ENCODE measurements at places on chromosomes 5 and 9.
A peak's percentile ranks its signal among the peaks of the same experiment; 100 is the strongest.

DNA sequence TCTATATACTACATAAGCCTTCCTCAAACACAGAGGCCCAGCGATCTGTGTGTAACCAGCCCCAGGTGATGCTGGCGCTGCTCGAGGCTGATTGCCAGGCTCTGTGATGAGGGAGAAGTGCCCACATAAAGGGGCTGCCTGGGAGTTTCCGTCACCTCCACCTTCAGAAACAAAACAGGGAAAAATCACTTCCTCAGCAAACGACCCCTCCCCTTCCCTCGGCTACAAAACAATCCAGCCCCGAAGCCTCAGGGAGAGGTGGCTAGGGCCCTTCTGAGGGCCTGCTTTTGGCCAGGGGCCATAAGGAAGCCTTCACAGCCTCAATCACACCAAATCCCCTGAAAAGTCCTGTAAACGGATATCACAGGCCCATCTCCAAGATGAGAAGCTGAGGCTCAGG is 51.1 kb downstream of the DAP start:
- no peak for DNase-seq

DNA sequence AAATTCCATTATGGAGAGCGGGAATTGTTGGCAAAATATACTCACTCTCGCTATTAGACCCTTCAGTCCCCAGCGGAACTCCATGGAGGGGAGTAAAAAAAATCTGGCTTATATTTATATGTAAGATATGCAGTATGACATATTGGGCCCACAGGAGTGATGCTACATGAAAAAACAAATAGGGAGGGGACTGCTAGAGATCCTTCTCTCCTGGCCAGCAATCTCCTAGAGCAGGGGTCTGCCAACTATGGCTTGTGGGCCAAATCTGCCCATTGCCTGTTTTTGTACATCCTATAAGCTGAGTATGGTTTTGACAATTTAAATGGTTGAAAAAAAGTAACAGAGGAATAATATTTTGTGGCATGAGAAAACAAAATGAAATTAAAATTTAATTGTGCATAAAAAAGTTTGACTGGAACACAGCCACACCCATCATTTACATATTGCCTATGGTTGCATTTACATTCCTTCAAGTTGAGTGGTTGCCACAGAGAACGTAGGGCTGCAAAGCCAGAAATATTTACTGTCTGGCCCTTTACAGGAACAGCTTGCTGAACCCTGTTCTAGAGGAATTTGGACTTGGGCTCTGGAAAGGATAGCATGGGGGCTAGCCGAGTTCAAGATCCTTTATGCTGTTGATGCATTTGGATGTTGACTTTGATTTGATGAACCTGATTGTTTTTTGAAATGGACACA is 197.3 kb upstream of the CLINT1 start:
- no peak for DNase-seq

DNA sequence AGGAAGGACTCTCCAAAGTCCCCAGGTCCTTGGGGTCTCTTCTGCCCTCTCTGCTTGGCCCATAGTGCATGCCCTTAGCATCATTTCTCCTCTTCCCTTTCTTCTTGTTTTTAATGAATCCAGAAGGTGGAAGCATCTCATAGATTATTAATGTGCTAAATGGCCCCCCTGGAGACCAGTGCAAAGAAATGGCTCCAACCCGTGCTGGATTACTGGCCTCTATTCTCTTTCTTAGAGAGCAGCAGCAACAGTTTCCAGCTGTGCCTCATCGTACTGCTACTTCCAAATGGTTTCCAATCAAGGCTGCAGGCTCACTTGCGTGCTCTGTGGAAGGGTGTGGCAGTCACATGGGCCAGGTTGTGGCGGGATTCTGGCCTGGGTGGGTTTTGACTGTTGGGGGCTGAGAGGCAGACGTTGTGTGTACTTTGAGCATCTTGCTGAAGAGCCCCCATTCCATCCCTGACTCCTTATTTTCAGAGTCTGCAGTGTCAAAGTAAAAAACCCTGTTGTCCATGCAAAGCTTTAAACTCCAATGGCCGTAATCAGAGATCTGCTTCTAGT is 139.7 kb downstream of the GABBR2 start:
- DNase-seq = no peak

DNA sequence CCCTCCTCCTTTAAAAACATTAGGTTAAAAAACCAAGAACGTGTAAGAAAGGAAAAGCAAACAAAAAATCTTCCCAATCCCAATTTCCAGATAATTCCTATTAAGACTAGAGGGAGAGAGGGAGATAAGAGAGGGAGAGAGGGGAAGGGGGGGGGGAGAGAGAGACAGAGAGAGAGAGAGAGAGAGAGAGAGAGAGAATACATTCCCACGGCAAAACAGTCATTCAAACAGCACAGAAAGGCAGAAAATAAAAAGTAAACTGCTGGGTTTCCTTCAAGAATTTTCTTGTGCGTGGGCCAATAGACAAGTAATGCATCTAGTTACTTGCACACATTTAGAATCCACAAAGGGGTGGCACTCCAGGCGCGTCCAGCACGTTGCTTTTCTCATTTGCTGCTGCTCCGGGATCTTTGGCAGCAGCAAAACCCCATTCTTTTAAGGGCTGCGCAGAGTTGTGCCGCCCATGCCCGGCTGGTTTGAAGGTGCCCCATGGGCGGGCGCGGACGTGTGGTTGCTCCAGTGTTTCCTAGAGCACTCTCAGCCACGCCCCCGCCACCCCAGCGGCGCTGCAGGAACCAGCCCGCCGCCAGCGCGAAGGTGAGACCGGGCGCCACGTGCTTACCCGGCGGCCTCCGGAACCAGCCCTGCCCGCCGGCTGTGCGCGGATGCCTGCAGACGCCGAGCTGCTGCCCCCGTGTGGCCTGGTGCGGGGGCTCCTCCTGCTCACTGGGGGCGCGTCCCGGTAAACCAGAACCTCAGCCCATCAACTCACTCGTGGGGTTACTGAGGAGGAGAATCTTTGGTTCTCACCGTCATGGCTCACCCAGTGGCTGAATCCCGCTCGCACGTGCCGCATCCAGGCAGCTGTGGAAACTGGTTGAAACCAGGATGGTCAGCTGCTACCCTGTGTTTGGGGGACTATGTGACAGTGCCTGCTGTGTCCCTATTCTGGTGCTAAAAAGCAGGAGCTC is 44.6 kb downstream of the STC2 start:
- DNase-seq = peak; percentile 46

- DNase-seq = no peak
These were observed 307.4 kb upstream of the DAB2 start for GRCh38 chr5:39732166-39732565.

DNA sequence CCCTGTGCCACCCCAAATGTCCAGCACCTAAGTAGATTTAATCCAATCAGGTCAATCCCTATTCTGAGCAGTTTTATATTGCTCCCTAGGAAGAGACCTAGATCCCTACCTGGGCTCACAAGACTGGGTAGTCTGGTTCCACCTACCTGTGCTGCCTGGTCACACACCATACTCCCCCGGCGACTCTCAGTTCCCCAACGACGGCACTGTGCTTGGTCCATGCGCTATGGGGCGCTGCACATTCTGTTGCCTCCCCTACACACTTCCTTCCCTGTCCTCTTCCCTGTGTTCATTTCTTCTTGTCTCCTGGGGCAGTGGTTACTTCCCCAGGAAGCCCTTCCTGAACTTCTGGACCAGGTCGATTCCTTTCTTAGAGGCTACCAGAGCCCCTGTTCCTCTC is 109.9 kb upstream of the IL12B start:
- DNase-seq = no peak

GRCh38 chr9:19967888-19968459 is 179.1 kb upstream of the SLC24A2 start:
- DNase-seq = no peak

DNA sequence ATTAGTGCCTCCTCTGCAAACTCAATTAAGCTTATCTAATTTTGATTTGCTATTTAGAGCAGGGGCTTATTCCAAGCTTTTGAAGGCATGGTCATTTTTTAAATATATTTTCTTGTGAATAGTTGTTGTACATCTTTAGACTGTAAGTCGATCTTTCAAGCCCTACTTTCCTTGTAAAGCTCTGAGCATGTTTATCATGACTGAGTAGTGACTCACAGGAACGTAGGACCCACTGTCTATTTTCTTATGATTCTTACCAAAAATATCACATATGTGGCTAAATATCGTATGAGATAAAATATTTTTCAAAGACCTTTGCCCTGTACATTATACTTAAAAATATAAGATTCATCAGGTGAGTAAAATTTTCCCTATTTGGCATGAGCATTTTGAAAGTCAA is 440.4 kb upstream of the GRIN3A start:
- DNase-seq = no peak

DNA sequence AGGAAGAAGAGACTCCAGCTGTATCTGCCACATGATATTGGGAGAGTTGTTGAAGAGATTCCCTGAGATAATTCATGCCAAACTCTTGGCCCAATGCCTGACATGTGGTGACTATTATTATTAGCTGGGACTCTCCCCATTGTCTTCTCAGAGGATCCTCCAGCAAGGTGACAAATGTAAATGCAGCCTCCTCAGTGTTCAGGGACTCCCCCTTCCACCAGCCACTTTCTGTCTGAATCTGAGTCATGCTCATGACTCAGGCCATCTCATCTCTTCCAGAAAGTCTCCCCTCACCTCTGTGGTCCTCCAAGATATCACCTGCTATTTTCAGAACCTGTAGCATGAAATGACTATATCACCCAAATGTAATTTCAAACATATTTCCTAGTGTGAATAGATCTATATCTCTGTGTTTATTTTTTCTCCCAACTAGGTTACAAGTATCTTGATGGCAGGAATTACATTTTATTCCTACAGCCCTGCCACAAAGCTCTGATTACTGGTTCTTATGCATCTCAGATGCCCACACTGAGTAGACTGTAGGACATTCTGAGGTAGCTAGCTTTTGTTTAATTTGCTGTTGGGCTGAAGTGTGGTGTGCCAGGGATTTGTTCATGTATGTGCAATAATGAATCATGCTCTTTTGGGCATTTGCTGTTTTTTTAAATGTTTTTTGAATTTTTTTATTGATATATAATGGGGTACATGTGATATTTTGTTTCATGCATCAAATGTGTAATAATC is 126.6 kb upstream of the IL12B start:
- DNase-seq = no peak

DNA sequence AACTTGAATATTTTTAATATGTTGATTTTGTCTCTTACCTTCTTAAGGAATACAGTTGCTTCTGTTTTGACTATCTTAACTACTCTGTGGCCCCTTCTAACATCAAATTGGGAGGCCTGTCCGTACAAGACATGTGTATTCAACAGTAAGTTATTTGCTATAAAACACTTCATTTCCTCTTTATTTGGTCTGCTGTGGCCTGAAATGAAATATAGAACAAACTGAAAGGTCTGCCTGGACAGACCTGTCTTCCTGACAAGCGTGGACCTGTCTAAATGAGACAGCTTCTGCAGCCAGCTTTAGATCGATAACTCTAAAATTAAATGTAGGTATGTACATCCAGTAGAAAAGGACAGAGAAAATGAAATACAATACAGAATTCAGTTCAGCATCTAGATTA is 2.2 kb upstream of the LPAR1 start:
- no peak for DNase-seq

- DNase-seq = no peak
These were observed 8.7 kb downstream of the PDLIM4 start for GRCh38 chr5:132266031-132266835.

All from MV-4-11 (cell line).